ENCODE measurements at places on chromosomes 5 and 9.

GRCh38 chr5:93088592-93089389, 492.2 kb downstream of the NR2F1-AS1 start:
- no peak for DNase-seq

DNA sequence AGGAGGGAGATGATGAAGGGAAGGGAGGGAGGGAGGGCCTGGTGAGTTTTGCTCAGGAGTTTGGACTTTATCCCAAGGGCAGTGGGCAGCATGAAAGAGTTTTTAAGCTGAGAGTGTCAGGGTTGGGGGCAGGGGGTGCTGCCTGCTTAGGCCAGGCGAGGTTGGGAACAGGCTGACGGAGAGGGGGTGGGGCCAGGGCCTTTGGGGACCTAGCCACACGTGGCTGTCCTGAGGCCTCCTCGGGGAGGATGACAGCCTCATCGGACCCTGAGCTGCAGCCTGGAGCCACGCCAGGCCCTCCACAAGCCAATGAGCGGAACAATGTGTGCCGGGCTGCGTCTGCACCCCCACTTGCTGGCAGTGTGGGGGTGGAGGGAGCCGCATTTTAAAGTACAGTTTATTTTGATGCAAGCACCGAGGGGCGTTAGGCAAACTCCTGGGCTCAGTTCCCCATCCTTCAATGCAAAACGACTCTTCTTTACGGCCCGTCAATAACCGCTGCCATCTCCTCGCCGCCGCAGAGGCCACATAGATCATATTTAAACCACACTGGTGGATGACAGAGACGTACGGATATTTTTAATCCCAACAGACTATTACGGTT, 5.3 kb upstream of the RXRA start:
- DNase-seq = peak; percentile 69

DNA sequence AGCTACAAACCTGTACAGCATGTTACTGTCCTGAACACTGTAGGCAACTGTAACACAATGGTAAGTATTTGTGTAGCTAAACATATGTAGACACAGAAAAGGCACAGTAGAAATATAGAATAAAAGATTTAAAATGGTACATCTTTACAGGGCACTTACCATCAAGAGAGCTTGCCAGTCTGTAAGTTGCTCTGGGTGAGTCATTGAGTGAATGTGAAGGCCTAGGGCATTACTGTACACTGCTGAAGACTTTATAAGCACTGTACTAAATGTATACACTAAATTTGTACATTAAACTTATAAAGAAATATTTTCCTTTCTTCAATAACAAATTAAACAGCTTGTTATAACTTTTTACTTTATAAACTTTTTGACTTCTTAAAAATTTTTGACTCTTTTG, 20.5 kb downstream of the ADRB2 start:
- DNase-seq = no peak

- peak; percentile 5 for DNase-seq
These were observed 84.0 kb upstream of the SMIM32 start for GRCh38 chr5:136276946-136277345.

GRCh38 chr5:97097326-97098230, 44.8 kb downstream of the LIX1 start:
- no peak for DNase-seq

DNA sequence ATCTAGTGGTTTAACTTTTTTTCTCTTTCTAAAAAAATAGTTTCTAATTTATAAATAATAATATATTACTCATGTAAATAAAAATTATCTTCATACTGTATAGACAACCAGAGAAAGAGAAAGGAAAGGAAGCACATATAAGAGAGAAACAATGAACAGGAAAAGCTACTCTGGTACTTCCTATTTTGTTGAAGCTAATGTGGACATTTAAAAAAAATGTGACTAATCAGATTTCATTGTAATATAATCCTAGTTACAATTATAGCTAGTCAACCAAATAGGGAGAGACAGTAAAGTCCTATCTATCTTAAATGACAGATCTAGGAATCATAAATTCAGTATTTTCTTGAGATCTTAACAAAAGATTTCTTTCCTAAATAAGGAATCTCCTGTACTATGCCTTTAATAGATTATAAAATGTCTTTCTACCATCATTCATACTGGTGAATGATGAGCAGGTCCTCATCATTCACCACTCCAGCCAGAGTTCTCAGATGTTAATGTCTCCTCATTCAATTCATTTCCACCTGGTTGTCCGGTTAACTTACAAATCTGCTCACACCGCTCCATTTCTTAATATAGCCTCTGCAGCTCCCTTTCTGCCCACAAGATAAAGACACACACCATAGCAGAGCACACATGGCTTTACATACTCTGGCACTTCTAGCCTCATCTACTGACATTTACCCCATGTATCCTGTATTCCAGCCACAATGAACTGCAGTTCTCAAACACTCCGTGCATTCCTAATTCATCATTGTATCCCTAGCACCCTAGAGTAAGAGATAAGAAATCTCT, 30.9 kb downstream of the ZFR start:
- DNase-seq = no peak

- no peak for DNase-seq
These were observed 72.4 kb downstream of the HABP4 start for GRCh38 chr9:96522366-96522765.

DNA sequence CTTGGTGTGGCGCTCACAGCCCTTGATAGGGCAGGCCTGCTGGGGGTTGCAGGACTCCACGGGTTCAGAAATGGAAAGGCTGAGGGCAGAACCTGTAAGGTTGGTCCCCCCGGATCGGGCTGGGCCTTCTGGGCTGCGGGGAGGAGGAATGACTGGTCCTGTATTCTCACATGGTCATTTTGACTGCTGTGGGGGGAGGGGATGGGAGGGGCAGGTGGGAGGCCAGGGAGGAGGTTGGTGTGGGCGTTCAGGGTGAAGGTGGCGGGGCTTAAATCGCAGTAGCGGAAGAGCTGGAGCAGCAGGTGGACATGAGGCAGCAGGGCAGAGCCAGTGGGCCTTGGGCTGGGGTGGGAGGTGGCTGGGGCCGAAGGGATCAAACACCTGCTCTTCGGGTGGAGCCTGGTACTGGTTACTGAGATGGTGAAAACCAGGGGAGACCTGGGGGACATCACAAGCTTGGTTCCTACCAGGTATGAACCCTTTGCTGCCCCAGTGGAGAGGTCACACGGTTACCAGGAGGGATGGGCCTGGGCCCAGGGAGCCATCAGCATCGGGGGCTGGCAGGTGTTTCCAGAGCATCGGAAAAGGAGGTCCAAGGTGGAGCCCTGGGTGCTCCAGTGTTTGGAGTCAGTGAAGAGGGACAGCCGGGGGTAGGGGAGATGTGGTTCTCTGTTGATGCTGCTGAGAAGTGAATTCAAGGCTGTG, 1.8 kb downstream of the MRPS2 start:
- DNase-seq = no peak

DNA sequence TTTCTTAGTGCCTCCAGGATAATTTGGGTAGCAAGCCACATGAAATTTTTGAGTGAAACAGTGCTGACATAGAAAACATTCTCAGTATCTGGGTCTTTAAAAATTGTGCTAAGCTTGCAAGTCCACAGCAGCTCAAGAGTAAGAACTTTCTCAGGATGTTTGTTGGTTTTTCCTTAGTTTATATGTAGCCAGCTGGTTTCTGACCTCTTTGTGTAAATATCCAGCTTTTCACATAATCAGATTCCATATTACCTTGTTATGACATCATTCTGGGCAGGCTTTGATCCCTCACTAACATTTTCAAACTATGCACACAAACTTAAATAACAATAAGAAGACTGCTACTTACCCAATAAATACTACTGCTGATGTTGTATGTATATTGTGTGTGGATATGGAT, 82.9 kb upstream of the VCAN start:
- DNase-seq = no peak

- DNase-seq = no peak
These were observed 31.8 kb downstream of the CSF1R start for GRCh38 chr5:150054569-150054968.

DNA sequence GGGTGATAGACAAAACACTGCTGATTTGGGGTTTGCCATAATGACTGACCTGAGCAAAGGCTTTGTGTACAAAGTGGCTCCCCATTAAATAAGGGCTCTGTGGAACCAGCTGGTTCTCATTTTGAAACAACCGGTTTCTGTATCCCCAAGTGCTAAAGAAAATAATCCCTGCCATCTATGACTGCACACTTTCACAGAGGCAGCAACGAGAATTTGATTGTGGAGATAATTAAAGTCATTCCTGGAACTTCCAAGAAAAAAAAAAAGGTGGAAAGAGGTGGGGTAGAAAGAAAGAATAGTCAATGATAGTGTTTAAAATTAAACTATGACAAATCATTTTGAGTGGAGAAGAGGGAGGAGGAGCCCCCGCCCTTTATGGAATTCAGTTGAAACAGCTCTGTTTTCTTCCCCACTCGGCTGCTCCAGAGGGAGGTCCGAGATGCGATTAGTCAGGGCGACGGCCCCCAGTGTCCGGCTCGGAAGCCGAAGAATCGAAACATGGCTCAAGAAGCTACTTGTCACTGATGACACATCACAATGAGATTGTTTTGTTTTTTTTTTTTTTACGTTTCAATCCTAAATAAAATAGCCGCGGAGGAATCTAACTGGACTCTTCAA, 38.4 kb downstream of the EBF1 start:
- no peak for DNase-seq

DNA sequence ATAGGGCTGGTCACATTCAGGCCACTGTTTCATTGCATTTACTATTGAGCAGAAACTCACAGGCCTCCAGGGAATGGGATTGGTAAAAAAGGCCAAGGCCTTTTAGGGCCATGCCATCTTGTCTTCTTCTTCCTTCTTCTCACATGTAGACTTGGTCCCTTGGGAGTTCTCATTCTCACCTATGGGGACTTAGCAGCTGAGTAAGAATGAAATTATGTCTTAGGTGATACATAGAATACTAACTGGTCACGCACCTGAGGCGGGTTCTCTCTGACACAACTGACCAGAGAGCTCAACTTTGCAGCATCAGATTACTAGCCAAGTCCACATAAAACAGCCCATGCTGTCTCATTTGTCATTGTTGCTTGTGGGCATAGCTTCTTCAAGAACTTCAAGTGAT, 641.8 kb downstream of the EFNA5 start:
- DNase-seq = no peak

DNA sequence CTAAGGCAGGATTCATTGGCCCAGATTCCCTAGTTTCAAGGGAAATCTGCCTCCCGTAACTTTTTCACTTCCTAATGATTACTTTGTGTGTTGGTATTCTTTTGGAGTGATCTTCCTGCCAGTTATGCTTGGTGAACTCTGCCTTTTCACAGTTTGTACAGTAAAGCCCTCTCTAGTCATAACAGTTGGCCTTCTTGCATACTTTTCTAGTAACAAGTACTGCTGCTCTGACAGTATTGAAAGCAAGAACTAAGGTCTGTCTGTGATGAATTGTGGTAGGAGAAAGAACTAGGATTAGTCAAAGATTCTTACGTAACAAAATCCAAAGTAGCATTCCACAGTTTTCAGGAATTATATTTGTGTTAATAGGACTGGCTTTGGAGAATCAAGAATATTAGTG, 1457.2 kb upstream of the WWC1 start:
- no peak for DNase-seq

DNA sequence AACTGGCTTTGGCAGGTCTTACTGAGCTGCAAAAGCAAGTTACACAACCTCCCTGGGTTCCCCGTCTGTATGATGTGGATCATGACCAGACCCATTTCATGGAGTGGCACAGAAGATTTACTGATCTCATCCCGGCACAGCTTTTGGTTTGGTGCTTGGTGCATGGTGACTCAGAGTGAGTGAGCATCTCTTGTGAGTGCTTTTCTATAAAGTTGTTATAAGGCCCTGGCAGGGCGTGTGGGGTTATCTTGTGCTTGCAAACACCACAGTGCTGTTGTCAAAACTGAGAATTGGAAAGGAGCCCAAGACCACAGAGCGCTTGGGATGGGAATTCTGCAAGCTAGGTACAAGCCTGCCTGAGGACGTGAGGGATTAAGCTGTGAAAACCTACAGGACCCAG, 425.2 kb downstream of the GADD45G start:
- DNase-seq = no peak
